B cell (primary cell): ENCODE measurements at places on chromosomes 1 and 21. TPM values are rescaled to one million over a fixed set of nuclear protein-coding genes. Genes with fewer than 3 reads are reported as not detected.

FBXO42 gene
- 25.4 and 33.1 TPM in 2 replicates for total RNA-seq

HNRNPCL4 gene
- total RNA-seq, result not detected in 2 replicates

B3GALT5 gene
- total RNA-seq, result not detected in 2 replicates

RGS8 gene
- total RNA-seq, result not detected in 2 replicates

OVAAL gene
- total RNA-seq, result not detected in 2 replicates

TDRD10 gene
- not detected in 2 replicates for total RNA-seq

PLEKHN1 gene
- total RNA-seq, result 0.63 and 1.1 TPM in 2 replicates

TBX15 gene
- total RNA-seq, result 0.15 and 0.17 TPM in 2 replicates

LINGO4 gene
- total RNA-seq, result not detected in 2 replicates

DNA sequence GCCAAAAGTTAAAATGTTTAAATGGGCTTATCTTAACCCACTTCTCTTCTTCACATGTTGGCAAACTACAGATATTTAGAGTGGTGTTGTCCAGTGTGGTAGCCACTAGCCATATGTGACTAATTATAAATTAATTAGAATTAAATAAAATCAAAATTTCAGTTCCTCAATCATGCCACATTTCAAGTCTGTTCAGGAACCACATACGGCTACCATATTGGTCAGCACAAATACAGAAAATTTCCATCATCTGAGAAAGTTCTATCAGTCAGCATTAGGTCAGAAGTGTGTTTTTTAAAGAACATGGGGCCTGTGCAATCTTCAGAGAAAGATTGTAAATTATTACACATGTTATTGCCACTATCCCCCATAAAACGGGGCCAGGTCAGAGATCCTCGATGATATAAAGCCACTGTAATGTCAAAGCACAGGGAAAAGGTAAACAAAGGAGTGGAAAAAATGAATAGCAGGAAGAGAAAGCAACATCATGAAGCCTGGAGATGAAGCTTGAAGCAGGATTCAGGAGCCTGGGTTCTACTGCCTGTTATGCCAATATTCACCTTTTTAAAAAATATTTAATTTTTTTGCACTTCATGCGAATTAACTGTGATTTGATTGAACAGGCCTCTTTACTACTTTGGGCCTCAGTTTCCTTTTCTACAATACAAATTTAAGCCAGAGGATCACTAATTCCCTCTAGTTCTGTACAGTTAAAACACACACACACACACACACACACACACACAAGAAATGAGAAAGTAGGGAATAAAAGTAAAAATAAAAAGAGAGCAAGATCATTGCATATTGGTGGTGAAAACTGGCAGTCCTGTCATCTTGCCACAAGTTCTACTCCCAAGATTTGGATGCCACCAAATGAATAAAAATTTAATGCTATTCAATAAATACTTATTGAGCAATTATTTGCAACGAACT lies 2.3 kb downstream of the RSBN1 start:
- no peak for DNase-seq

GRCh38 chr1:33089457-33089856 lies 8.5 kb downstream of the AZIN2 start:
- no peak for DNase-seq

- no peak for DNase-seq
Observed at GRCh38 chr1:85047144-85047471, 1.2 kb downstream of the MCOLN3 start.

GRCh38 chr21:26717146-26717739 lies 128.0 kb downstream of the ADAMTS1 start:
- peak; percentile 31 for DNase-seq

DNA sequence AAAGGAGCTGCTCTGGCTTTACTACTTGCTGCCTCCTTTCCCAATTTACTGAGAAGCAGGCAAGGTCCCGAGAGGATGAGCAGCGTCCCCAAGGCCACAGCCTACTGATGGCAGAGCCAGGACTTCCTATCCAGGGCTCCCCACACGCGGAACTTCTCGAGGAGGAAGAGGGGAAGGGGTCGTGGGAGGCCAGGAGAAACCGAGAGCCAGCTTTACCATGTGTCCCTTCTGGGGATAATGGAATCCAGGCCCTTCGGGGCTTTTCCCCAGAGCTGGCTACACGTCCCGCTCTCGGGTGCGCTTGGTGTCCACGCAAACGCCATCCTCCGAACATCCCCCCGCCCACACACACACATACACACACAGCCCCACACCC lies 4.3 kb upstream of the CCN1 start:
- peak; percentile 38 for DNase-seq

GRCh38 chr1:4452701-4453100 lies 201.7 kb upstream of the AJAP1 start:
- no peak for DNase-seq

DNA sequence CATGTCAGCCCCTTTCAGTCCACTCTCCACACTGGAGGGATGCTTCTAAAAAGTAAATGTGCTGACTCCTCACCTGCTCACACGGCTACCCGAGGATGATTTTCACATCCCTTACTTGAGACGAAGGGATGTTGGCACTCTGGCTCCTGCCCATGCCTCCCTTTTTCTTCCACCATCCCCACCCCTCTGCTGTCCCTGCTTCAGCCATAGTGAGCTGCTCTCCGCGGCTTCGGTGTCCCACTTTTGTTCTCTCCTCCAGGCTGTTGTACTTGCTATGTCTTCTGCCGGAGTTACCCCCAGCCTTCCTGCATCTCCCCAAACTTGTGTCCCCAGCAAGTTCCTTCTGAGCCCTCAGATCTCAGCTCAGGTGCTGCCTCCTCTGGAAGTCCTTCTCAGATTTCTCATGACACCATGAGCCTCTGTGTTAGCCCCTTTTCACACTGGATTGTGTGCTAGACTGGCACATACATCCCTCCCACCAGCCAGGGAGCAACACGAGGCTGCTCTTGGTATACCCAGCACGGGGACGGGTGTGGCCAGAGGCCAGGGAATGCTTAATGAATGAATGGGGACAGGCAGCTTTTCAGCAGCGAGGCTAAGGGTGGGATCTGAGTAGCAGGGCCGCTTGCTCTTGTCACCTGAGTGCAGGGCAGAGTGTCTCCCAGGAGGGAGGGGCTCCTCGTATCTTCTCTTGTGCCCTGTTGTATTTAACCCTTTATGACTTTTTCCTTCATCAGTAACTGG lies 1.3 kb downstream of the ACOT11 start:
- DNase-seq, result no peak

DNA sequence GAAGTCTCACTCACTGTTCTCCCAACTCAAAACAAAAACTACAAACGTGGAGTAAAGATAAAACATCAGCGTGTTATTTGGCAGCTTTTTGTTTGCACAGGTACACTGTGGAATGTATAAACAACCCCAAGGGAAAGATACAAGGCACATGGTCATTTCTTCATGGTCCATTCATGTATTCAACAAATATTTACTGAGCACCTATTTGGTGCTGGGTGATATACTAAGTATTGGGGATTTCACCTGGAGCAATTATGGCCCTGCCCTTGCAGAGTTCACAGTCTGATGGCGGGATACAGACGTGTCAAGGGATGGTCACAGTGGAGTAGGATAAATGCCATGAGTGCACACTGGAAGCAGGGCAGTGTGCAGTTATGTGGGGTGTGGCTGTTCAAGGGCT lies 136.1 kb downstream of the SPATA46 start:
- DNase-seq, result no peak

- no peak for DNase-seq
Observed at GRCh38 chr1:24343412-24344089, 24.4 kb downstream of the GRHL3 start.

DNA sequence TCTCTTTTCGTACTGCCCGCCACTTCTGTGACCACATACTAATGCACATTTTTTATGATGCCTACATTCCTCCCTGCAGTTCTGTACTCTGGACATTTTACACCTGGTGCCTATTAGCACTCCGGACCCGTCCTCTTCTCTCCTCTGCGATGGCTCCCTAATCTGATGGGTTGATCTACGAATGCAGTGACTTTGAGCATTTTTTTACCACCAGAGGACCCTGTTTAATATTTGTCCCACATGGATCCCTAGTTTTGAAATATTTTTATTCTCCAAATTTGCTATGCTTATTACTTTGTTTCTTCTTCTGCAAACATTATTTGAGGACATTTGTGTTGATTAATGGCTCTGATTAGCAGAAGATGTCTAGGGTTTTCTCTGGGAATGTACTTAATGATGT lies 5.2 kb downstream of the PPFIA4 start:
- DNase-seq, result no peak

GRCh38 chr1:209797978-209798639 lies 7.8 kb downstream of the IRF6 start:
- DNase-seq, result no peak

GRCh38 chr1:206753141-206753540 lies 17.4 kb upstream of the IL19 start:
- no peak for DNase-seq

DNA sequence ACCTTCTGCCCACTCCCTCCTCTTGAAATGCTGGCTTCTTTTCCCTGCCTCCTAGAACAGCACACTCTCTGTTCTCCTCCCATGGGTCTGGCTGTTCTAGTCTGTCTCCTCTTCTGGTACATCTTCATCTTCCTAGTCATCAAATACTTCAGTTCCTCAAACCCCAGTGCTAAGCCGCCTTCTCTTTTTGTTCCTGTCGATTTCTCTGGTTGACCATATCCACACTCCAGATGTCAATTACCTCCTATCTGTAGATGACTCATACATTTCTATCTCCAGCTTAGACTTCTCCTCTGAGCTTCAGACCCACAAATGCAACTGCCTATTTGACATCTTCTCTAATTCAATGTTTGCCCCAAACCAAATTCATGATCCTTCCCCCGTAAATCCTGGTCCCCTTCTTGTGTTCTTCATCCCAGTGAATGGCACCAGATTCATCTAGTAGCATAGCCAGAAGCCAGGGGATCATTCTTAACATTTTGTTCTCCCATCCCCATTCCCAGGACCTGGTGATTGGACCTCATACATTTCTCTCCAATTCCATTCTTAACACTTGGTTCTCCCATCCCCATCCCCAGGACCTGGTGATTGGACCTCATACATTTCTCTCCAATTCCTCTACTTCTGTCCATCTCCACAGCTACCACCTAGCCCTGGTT lies 35.9 kb downstream of the USP24 start:
- no peak for DNase-seq

- DNase-seq, result no peak
Observed at GRCh38 chr1:119929643-119930315, 33.5 kb upstream of the ADAM30 start.

DNA sequence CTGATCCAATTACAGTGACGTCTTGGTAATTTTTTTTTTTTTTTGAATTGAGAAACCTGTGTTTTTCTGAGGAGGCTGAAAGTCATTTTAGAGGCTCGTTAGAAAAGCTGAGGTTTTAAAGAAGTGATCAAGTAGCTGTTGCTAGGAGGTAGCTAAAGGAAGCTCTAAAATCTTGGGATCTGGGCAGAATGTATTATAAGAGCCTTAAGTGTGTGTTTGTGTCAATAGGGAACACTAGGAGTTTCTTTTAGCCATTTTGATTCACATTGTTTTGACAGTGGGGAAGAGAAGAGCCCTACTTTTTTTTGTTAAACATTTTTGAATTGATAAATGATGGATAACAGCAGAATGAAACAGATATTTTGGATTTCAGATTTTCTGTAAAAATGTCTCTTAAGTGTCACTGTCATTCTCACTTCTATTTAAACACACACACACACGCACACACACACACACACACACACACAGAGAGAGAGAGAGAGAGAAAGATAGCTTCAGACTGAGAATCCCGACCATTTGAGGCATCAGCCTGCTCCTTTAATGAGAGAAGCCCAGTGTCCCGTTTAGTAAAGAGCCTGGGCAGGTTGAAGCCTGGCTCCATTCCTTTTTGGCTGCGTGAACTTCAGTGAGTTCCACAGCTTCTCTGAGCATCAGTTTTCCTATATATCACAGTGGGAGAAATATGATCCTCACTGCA lies 79.1 kb upstream of the GPR88 start:
- DNase-seq, result peak; percentile 28

DNA sequence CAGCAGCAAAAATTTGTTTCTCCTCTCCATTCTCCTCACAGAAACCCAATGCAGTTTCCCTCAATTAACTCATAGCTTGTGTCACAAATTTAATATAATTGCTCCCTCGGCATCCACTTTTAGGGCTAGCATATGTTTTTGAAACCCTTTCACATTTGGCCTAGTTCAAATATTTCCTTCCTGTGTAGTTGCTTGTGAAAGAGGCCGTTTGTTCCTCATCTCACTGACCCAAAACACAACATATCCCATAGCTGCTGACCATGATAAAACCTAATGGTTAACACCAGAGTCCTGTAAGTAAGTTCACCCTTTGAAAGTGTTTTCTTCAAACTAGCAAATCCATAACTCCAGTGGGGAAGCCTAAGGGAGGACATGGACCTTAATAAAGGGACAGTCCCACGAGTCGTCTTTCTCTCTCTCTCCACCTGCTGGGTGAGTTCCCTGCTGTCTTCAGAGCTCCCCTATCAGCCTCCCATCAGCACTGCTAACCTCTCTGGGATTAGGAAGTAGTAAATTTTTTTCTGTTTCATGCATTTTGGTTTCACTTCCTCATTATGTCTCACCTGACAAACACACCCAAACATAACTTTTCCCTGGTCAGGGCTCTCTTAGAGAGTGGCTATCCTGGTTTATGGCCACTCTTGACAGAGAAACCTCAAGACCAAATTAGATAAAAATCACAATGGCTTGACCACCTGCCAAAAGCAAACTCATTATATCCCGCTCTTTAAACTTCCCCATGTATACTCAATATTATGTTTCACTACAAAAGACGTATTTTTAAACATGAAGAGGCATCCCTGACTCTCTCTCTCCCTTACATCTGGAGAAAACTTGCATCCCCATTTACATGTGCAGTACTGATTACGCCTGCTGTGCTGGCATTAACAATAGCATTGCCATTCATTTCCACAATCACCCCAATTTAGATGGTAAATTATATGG lies 177.7 kb upstream of the HP1BP3 start:
- DNase-seq, result peak; percentile 82

GRCh38 chr1:223811634-223812101 lies 34.1 kb downstream of the TP53BP2 start:
- DNase-seq, result peak; percentile 57

DNA sequence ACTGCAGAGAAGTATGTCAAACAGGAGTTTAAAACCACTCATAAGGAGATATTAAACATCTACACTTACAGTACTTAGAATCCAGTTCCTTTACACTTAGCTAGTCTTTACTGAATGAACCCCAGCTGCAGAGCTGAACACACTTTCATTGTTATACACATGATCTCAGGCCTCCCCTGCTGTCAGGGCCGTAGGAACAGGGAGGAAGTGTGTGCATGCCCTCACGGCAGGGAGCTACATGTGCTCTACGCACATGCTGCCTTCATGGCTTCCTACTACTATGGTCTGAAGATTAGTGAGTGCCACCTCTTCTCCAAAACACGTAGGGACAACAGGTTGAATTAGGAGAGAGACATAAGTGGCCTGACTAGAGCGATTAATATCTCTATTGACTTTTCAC lies 191.5 kb downstream of the SIPA1L2 start:
- DNase-seq, result no peak

GRCh38 chr1:185077374-185077773 lies 32.0 kb downstream of the RNF2 start:
- no peak for DNase-seq

DNA sequence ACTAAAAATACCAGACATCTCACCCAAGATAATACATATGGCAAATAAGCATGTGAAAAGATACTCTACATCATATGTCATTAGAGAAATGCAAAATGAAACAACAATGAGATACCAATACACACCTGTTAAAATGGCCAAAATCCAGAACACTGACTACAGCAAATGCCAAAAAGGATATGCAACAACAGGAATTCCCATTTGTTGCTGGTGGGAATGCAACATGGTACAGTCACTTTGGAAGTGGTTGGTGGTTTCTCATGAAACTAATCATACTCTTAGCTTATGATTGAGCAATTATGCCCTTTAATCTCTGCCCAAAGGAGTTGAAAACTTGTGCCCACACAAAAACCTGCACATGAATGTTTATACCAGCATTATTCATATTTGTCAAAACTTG lies 6.4 kb upstream of the RGS2 start:
- DNase-seq, result no peak
